ENCODE measurements at places on chromosomes 11 and 22. TPM values are rescaled to one million over a fixed set of nuclear protein-coding genes. Genes with fewer than 3 reads are reported as not detected.

Gene MYO18B
- total RNA-seq, result under 0.01 TPM

Gene SLC17A6
- total RNA-seq, result not detected

Gene MS4A1
- total RNA-seq, result not detected

Gene C1QTNF4
- total RNA-seq, result 0.08 TPM

Gene TMEM86A
- total RNA-seq, result 0.72 TPM

Gene THRSP
- total RNA-seq, result not detected

Gene TCN2
- 1.6 TPM for total RNA-seq

Gene LGALS1
- 4,639 TPM for total RNA-seq

Gene RPLP2
- total RNA-seq, result 1,062 TPM

Gene VPREB3
- total RNA-seq, result not detected

Gene P2RX6
- 0.39 TPM for total RNA-seq

All from hair follicular keratinocyte (primary cell).